Urothelium cell line (cell line): ENCODE measurements at places on chromosomes 2 and 18.
A peak's percentile ranks its signal among the peaks of the same experiment; 100 is the strongest.

- no peak for DNase-seq
Measured at GRCh38 chr2:18871430-18871829, 282.1 kb upstream of the NT5C1B start.

- peak; percentile 26 for DNase-seq
Measured at GRCh38 chr2:86274918-86275275, 62.5 kb downstream of the REEP1 start.

DNA sequence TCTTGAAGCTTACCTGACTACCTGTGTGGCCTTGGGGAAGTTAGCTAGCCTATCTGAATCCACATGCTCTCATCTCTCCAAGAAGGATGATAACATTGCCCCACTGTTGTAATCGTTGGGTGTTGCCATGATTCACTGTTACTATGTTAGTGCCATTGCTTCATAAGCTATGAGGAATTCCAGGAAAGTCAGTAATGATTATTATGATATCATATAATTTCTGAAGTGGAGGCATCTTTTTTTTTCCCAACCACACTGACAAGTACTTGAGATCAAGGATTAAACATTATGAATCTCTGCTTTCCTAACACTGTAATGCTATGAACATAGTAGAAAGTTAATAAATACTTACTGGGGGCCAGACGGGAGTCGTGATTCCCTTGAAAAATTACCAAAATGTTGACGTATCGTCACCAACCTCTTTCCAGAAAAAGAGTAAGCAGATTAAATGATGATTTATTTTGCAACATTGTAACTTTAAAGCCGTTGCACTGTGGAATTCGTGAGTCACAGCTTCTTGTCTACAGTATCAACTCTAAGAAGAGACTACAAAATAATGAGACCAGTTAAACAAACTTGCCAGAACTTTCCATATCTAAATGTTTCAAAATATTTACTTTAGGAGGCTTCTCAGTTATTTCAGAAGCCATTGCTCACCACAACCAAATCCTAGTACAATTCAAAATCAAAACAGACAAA lies 459.9 kb downstream of the PIK3C3 start:
- peak; percentile 22 for DNase-seq

DNA sequence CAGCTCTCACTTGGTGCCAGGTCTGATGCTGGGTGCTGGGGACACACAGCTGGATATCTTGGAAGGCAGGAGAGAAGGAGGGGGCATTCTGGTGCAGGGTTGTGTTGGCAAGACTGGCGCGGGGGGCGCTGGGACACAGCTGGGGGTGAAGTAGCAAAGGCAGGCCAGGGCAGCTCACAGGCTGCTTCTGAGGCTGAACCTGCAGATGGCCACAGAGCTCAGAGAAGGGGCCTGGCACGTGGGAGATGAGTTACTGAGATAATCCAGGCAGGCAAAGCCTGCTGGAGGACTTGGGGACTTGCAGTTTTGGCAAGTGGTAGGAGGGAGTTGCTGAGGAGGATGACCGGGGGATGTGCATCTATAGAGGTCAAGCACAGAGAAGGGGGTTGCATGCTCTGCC lies 16.2 kb upstream of the DGKD start:
- DNase-seq, result no peak

DNA sequence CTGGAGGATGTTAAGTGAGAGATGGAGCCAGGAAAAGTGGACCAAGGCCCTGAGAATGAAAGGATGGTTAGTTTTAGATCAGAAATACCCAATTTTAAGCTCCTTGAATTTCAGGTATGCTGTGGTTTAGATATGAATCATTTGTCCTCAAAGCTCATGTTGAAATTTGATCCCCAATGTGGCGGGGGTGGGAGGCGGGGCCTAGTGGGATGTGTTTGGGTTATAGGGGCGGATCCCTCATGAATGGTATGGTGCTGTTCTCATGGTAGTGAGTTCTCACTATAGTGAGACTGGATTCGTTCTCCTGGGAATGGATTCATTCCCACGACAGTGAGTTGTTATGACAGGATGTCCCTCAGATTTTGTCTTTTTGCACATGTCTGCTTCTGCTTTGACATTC lies 11.4 kb downstream of the MYO5B start:
- DNase-seq, result peak; percentile 61

- DNase-seq, result no peak
Measured at GRCh38 chr2:192004188-192004963, 157.5 kb upstream of the CAVIN2 start.

GRCh38 chr2:85266146-85267041 lies 61.4 kb downstream of the TGOLN2 start:
- DNase-seq, result peak; percentile 40

DNA sequence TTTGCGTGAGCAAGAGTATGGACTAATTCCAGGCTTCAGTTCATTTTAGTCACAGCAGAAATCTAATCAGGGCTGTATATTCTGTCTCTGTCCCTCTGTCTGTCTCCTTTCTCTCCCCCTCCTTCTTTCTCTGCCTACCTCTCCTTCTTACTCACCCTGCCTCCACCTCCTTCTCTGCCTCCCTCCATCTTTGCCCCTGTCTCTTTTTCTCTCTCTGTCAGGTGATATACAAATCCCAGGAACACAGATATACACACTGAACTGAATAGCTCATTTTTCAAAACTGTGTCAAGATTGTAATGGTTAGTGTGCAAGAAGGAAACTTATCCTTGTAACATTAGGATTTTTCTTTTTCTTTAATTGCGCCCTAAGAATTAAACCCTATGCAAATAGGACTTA lies 32.5 kb downstream of the SLC8A1 start:
- DNase-seq, result no peak

GRCh38 chr2:201220102-201220570 lies 37.2 kb downstream of the CASP10 start:
- peak; percentile 42 for DNase-seq

- DNase-seq, result no peak
Measured at GRCh38 chr2:227687189-227687588, 20.6 kb downstream of the SCYGR5 start.

- DNase-seq, result no peak
Measured at GRCh38 chr2:47561906-47562305, 158.9 kb downstream of the MSH2 start.

DNA sequence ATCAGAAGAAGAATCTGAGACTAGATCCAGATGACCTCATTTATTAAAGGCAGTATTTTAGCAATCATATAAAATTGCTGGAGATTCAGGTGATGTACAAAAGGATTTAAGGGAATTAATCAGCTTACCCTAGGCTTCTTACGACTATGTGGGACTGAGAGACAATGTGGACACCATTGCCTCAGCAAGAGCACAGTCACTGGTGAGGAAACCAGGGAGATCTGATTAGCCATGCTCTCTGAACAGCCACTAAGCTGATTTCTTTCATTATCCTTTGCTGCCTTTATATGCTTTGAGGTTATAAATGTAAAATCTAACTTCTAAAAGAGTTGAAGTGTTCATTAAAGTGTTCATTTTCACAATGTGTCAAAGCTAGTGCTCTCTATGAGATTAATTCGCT lies 22.7 kb upstream of the GULP1 start:
- no peak for DNase-seq

GRCh38 chr2:105394951-105395611 lies 3.8 kb downstream of the FHL2 start:
- DNase-seq, result no peak

DNA sequence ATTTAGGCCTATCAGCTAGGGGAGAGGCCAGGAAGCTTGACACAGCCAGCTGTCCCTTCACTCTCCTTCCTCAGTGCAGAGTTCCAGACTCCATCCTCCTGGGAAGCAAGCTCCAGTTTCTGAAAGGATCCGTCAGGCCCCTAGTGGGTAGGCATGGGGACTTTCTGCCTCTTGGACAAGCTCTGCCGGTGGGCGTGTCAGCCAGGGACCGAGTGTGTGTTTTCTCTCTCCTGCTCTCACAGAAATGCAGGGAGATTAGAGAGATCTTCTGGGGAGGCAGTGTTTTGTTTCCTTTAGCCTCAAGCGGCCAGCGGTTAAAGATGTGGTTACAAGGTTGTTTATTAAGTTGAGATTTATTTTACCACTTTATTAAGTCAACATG lies 29.9 kb upstream of the OTOS start:
- DNase-seq, result no peak

GRCh38 chr2:22904126-22904684 lies 480.8 kb upstream of the KLHL29 start:
- peak; percentile 43 for DNase-seq

DNA sequence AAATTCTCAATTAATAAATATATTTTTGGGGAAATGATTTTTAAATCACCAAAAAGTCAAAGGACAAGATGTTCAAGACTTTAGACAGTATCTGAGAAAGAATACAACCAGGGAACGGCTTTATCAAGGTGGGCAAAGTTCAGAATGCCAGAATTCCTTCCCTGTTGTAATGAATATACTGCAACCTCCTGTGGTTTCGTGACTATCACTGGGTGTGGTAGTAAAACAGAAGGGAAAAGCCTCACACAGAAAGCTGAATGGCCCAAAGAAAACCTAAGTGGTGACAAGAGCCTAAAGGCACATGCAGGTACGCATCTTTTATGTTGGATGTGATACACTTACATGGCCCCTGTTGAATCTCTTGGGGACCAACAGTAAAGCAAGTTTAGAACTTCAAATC lies 37.1 kb downstream of the MBD2 start:
- DNase-seq, result no peak

- no peak for DNase-seq
Measured at GRCh38 chr2:9821805-9822445, 21.3 kb upstream of the TAF1B start.

DNA sequence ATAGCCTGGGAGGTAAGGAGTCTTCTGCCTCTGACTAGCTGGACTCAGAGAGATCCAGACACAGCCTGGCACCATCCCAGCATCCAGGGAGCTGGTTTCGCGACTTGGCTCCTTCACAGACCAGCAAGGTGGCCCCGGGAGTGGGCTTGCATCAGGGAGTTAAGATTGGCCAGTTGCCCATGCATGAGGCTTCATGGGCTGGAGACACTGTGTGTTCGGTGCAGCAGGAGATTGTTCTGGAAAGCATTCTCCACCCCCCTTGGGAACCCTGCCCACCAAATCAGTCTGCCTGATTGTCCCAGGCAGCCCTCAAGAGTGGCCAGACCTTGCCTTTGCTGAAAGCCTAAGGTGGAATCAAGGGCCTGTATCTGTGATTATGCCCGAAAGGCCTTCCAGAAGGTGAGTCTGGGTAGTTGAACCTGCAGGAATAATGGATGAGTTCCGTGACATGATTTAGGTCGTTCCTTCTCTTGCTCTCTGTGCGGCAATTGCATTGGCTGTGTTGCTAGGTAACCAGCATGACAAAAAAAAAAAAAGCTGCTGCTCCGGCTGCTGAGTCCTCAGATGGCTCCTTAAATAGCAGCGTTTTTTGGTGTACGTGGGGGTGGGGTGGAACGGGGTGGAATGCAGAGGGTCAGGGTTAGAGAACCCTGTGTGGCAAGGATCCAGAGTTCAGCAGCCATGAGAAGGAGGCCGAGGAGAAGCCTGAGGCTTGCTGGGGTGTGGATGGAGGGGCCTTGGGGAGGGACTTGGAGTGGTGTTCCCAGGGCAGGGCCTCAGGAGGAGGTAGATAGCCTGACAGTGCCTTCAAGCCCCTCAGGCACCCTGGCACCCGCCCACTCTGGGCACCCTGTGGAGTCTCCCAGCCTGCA lies 93.0 kb upstream of the MCFD2 start:
- DNase-seq, result peak; percentile 74

DNA sequence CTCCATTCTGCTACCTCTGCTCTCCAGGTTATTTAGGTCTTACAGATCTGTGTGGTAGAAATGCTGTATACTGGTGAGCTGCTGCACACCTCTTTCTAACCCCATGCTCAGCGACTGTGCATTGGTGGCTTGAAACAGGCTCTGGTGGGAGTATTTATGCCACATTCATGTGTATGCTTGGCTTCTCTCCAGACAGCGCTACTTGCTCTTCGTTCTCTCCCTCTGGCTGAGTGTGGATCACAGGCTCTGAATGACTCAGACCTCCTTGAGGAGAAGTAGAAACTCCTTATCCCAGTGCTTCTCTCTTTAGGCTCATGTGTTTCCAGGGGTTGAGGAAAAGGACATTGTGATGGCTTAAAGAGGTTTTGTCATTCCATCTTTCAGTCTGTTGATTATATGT lies 54.9 kb downstream of the FHOD3 start:
- peak; percentile 13 for DNase-seq
